ENCODE measurements at places on chromosomes 1 and 21. TPM values are rescaled to one million over a fixed set of nuclear protein-coding genes. Genes with fewer than 3 reads are reported as not detected.

Gene DIO1
- total RNA-seq, result not detected

Gene CEP350
- total RNA-seq, result 54.6 TPM

Gene RGS1
- not detected for total RNA-seq

Gene HTR1D
- total RNA-seq, result 0.76 TPM

Gene PRRX1
- 0.79 TPM for total RNA-seq

Gene SSX2IP
- 2.0 TPM for total RNA-seq

Gene KCNJ10
- not detected for total RNA-seq

Gene C8A
- total RNA-seq, result not detected

Measured in placental epithelial cell (primary cell).